ENCODE measurements at places on chromosomes 2 and 18.

- DNase-seq = no peak
Measured at GRCh38 chr2:209619782-209620181, 151.8 kb upstream of the UNC80 start.

DNA sequence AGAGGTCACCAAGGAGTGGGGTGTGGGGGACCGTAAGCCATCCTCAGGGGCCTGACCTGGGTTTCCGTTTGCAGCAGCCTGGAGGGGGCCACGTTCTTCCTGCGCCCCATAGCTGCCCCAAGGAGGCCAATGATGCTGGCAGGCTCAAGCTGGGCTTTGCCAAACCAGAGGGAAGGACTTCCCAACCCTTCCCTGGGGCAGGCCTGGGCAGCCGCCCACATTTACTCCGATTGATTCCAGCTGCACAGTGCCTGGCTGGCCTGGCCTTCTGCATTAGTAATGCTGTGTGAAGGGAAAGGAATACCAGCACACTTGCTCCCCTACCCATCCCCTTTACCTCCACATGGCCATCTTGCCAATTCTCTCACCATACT, 360.6 kb upstream of the SLC14A2 start:
- DNase-seq = no peak

DNA sequence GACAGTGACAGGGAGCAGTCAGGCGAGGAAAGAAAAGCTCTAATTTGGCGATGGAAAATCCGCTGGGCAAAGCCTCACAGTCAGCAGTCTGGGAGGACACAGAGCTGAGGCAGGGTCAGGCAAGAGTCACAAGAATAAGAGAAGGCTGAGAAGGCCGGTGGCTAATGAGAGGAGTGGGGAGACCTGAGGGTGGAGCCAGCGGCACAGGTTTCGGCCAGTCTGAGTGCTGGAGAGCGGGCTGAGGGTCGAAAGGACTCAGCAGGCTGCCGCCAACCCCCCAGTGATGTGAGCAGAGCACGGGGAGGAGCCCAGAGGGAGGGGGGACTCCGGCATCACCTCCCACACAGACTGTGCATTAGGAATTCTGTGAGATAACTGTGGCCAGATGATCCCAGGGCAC, 500.6 kb upstream of the MYT1L start:
- DNase-seq = no peak

DNA sequence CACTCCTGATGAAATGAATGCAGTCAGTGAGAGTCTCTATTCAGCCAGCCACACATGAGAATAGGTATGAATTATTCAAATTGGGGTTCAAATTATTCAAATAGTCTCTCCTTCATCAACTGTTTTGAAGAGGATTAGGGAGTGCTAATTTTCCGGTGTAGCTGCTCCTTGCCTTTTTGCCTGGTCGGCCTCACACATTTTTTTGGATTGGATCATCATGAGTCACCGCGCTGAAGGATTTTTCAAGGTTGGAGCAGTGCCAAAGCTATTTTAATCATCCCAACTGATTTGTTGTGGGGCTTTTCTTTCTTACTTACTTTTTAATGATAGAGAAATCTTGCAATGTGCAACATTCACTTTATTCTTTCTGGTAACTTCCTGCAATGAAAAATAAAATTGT, 2.4 kb upstream of the DTNA start:
- DNase-seq = peak; percentile 93

DNA sequence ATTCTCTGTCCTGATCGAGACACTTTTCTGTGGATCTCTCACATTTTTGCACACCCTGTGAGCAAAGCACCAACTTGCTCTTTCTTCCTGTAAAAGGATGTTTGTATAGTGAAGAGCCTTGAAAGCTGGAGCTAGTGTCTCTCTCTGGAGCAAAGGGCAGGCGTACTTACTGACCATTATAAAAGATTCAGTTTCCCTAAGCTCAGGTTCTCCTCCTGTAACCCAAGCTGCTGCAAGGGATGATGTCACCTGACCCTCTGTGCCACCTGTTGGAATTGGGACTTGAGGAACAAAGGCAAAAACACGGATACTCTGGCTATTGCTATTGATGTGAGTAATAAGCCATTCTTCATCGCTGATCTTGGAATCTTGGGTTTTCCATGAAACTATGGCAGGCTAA, 52.6 kb upstream of the NEMP2 start:
- no peak for DNase-seq

DNA sequence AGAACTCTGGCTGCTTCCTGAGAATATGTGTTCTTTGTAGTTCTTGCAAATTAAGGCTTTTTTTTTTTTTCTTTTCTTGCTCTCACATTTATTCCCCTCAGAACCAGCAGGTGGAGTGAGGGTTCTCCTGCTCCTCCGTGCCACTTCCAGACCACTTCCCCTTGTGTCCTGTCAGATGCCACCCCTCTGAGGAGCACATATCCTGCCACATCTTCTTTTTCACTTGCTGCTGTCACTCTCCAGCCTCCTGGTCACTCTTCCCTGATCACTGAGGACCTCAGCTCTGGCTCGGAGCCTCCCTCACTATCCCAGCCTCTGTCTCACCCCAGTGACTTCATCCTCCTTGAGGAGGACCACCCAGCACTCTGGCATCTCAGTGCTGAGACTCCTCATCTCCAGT, 100.5 kb downstream of the TACR1 start:
- peak; percentile 46 for DNase-seq

- peak; percentile 6 for DNase-seq
Measured at GRCh38 chr2:25127646-25128045, 40.7 kb downstream of the POMC start.

GRCh38 chr2:122960759-122961641, 1064.1 kb upstream of the CNTNAP5 start:
- DNase-seq = peak; percentile 72

DNA sequence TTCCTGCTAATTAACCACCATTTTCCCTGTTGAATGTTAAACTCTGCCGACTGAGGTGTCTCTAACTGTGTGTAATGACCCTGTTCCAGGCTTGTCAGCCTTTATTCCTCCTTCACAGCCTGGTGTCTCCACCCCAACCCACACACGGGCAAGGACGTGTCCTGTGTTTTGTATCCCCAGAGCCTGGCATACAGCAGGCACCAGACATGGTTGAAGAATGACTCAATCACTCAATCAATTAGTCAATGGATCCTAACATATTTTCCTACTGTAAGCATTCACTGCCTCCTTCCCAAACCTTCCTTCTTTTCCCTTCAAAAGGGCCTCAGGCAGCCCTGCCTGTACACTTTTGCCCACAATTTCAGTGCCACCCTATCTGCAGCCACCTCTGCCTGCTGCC, 2.7 kb upstream of the TNS1 start:
- DNase-seq = no peak
